Spleen (tissue), 13 donors: ENCODE measurements at places on chromosomes 7 and 10. TPM values are rescaled to one million over a fixed set of nuclear protein-coding genes. Genes with fewer than 3 reads are reported as not detected.

DNA sequence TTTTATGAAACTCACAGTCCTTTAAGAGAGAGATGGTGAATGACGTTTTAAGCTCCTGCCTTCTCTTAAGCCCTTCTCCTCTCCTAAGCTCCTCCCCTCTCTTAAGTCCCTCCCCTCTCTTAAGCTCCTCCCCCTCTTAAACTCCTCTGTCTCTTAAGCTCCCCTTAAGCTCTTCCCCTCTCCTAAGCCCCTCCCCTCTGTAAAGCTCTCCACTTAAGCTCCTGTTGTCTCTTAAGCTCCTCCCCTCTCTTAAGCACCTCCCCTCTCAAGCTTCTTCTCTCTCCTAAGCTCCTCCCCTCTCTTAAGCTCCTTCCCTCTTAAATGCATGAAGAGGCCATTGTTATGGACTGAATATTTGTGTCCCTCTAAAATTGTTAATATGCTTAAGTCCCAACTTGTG is 1180.6 kb upstream of the AUTS2 start:
- no peak for DNase-seq

DNA sequence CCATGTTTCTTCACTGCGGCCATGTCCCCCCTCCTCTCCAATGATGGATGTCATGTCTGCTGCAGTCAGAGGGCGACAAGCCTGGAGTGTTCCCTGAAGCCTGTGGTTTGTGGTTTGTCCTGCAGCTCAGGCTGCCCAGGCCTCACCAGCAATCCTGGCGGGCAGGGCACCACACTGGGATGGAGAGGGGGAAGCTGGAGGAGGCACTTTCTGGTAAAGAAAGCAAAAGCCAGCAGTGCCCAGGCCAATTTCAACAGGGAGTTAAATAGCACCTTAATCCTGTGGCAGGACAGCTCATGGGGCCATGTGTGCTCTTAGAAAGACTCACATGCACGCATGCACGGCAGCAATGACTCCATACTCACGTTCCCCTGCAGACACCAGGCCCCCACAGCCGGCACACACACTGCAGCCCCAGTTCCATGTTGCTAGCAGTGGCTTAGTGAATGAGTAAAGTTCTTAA is 158.3 kb downstream of the EGFR start:
- no peak for DNase-seq

DNA sequence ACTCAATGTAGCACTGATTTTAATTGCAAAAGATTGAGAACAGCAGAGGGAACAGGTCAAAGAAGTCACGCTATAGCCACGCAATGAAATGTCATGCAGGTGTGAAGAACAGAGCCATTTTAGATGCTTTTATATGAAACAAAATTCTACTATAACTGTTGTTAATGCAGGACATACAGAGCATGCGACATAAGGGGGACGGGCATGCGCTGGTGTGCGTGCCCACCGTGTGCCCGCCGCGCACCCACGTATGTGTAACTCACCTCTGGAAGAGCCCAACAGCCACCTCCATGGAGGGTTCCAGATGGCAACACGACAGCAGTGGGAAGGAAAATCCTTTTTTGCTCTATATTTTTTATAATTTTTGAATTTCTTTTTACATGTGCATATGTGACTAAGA is 410.0 kb upstream of the RNF32 start:
- DNase-seq, result no peak

- DNase-seq, result no peak
Observed at GRCh38 chr10:121171825-121172787, 320.9 kb downstream of the WDR11 start.

DNA sequence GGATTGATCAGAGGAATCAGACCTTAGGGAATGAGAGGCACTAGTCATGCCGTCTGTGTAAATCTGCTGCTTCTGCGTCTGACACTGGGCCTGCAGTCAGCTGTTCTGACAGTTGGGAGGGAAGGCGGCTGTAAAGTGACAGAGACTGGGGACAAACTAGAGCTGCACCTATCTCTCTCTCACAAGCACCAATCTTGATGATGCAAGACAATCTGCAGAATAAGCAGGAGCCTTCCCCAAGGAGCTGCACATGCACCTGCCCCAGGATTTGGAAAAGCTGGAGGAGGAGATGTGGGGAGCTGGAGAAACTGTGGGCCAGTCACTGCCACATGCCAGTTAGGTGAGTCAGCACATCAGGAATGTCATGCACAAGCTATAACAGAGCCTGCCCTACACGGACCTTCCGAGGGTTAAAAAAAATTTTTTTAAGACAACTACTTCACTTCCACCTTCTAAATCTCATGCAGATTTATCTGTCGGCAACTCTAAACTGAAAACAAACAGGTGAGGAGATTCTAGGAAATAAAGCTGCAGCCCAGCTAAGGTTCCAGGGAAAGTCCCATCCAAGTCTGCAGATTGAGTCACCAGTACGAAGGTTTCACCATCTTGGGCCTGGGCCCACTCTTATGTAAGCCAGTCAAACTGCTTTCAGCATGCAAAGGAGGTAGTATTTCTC is 39.2 kb downstream of the ENO4 start:
- no peak for DNase-seq

DNA sequence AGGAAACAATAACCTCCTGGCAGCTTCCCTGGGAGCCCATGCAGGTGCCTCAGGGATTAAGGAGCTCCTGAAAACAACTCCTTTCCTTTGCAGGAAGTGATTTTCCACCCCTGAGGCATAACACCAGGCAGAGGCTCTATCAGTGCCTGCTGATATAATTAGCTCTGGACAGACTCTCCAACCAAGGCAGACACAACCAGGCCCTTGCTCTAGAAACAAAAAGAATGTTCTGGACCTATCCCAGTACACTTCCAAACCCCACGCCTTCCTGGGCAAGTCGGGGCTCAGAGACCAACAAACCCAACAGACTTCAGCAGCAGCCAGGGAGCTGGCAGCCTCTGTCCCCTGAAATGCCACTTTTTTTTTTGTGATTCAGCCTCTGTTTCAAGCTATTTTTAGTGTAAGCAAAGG is 247.1 kb downstream of the KCNMA1 start:
- no peak for DNase-seq

- no peak for DNase-seq
Observed at GRCh38 chr7:514651-515598, 4.7 kb downstream of the PDGFA start.

DNA sequence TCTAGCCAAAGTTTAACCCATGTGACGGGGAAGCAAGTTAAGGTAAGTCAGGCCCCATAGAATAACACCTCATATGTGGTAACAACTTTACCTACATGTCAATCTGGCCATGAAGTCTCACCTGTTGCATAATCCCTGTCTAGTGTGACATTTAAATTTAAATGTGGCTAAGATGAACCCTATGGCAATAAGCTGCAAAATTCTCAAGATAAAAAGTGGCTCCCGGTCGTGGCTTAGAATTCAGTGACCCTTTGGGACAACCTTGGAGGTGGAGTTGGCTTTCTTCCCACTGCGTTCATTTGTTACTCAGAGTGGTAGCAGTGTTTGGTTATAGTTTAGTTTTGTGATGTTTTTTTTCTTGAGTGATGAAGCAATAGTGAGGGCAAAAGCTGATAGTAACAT is 90.6 kb downstream of the ARID5B start:
- no peak for DNase-seq

GRCh38 chr10:109966961-109967738 is 40.6 kb upstream of the ADD3 start:
- no peak for DNase-seq

DNA sequence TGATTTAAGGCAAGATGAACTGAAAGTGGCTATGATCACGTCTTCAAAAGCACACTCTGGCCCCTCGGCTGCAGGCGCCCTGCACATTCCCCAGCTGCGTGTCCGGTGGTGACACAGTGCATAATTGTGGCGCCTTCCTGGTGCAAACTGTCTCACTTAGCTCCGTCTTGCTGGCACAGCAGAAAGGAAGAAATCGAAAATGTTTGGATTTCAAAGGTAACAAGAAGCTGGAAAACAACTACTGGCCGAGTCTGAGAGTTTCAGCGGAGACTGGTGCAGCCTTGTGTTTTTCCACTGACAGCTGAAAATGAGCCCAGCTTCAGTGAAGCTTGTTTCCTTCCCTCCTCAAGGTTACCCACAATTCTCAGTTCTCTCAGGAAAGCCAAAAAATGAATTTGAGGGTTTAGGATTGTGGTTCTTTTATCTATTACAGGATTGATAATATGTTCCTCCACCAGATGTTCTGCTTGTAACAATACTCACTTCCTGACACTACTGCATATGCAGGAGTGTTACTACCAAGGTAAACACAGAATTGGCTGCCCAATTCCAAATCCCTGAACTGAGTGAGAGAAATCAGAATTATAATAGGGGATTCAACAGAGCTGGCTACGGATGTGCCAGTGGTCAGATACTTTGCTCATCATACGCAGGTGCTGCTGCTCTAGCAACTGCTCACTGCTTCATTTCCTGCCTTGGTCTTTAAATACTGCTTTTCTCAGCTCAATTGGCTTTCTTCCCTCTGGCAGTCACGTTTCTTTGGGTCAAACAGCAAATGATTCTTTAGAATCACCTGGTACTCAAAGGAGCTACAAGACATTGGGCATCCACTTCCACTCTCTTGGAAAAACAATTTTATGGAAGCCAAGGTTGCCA is 63.7 kb downstream of the TRUB1 start:
- DNase-seq, result no peak

DNA sequence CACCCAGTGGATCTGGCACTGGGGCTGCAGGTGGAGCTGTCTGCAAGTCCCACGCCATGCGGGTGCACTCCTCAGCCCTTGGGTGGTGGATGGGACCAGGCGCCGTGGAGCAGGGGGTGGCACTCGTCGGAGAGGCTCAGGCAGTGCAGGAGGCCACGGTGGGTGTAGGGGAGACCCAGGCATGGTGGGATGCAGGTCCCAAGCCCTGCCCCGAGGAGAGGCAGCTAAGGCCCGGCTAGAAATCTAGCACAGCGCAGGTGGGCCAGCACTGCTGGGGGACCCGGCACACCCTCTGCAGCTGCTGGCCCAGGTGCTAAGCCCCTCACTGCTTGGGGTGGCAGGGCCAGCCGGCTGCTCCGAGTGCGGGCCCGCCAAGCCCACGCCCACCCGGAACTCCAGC is 25.7 kb downstream of the HTR7 start:
- no peak for DNase-seq

DNA sequence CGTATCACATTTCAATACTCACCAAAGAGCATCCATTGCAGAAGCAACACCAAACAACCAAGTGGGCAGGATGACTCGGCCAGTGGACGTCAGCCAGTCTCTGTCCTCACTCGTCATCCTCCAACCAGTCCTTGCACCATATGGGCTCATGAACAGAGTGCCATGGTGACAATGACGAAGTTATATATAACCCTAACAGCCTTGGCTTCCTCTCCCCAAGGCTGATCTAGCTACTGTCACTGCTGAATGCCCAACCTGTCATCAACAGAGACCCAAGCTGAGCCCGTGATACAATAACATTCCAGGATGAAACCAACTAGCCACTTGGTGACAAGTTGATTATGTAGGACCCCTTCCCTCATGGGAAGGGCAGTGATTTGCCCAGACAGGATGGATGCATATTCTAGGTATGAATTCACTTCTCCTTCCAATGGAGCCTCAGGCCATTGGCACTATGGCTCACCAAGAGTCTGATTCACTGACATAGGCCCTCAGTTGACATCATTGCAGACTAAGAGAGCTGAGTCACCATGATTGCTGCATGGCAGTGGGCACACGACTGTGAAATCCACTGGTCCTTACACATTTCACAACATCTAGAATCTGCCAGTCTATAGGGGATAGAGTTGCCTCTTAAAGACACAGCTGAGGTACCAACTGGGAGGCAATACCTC is 26.3 kb upstream of the PPIF start:
- no peak for DNase-seq

DNA sequence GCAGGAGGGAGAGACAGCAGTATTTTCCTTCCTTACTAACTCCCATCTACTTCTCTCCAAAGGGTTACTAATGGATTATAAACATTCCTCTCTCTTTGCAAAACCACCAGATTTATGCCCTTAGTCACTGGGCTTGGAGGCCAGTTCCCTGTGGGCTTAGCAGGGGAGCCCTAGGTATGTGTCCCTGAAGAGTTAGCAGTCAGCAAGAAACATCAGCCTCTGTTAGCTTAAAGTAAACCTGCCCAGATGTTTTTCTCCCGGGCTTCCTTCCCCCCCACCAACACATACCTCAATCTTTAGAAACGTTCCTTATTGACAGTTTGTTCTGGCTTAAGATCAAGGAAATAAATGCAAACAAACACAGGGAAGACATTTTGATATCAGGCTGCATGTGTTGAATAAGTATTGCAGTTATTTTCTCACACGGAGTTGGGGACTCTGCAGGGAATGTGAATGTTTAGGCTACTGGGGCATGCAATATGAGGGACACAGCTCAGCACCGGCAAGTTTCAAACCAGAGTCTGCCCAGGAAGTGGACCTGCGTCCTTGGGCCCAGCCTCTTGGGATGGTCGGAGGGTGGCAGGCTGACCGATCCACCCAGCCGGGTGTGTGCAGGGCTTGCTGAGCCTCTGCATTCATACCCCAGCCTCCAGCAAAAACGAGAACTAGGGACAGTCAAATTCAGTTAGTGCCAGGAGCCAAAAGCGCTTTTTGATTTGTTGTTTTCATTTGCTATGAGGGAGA is 252.0 kb upstream of the GRB10 start:
- DNase-seq, result no peak

DNA sequence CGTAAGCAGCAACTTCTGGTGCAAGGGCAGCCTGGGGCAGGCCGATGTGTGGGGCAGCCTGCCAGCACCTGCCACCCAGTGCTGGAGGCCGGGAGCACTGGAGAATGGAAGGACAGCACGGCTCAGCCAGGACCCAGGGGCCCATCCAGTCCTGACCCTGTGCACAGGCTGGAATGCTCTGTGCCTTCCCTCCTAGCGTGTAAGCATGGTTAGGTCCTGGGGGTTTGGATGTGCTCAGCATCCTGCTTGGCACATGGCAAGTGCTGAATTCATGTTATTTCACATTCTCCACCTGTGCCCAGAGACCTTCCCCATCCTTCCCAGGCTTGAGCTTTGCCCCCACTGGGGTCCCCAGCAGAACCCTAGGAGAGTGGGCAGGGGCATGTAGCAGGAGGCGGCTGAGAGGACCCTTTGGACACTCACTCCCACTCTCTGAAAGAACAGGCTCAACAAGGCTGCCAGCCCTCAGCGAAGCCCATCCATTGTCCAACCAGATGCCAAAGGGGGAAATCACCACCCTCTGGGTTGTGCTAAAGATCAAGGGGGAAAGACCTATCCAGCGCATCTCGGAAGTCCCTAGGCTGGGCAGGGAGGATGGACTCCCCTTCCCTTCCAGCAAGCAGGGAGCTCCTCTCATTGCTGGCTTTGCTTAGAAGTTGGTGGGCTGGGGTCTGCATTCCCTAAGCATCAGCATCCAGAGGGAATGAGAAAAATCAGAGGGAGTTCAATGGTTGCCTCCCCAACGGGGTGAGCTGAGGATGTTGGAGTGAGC is 29.7 kb downstream of the ANXA8 start:
- DNase-seq, result peak; percentile 73

LRRC17 gene
- 0.54 TPM for total RNA-seq

H2BK1 gene
- not detected for total RNA-seq

OR2A42 gene
- not detected for total RNA-seq

PPP1R3C gene
- total RNA-seq, result 3.5 TPM

CLCN1 gene
- not detected for total RNA-seq

PNLIPRP3 gene
- total RNA-seq, result not detected

LAMB4 gene
- not detected for total RNA-seq

BAMBI gene
- total RNA-seq, result 17.4 TPM
